ENCODE measurements at places on chromosomes 6 and 20.

DNA sequence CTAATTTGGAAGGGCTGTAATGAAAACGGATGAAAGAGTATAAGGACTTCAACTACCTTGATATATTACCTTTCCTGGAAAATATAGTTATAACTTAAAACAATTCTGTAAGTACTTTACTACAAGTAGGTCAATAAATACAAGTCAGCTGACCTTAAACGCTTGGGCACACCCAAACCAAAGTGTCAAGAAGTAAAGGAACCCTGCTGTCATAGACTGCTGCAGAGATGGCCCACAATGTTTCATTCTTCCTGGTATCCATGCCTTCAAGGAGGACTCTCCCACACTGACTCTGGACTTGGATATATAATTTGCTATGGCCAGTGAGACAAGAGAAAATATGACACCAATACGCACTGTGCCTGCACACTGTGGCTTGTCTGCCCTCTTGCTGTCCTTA lies 132.0 kb downstream of the LAMP5 start:
- no peak for DNase-seq

DNA sequence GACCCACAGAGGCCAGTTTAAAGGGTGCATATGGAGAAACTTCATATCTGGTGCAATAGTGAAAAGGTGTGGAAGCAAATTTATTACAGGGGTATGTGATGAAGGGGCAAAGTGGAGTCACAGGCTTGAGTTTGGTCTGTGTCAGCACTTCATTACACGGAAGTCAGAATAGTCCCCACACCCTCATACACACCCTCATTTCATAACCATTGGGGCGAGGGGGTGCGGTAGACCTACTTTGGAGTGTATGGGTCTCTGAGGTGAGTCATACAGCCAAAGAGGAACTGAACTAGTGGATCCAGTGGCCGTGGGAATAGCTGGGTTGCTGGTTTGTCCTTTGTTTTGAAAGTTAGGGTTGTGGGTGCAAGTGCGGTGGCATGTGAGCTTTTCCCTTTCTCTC lies 3.3 kb downstream of the TM9SF4 start:
- peak; percentile 22 for DNase-seq

DNA sequence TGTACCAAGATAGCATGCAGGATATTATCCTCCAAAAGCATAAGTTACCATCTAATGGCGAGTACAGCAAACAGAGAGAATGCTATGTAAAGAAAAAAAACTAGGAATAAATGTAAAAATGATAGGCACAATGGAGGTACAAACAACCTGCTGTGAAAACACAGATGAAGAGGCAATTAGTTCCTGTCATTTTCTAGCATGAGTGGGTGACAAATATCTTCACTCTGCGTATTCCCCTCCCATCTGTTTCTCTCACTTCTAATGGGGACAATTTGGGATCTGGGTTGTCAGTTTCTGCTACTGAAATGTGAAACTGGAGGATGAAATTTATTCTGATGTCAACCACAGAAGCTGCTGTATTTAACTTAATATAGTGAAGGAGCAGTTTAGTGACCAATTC lies 11.7 kb upstream of the PTPRK start:
- no peak for DNase-seq

GRCh38 chr20:17558154-17558940 lies 11.5 kb upstream of the DSTN start:
- peak; percentile 56 for DNase-seq

DNA sequence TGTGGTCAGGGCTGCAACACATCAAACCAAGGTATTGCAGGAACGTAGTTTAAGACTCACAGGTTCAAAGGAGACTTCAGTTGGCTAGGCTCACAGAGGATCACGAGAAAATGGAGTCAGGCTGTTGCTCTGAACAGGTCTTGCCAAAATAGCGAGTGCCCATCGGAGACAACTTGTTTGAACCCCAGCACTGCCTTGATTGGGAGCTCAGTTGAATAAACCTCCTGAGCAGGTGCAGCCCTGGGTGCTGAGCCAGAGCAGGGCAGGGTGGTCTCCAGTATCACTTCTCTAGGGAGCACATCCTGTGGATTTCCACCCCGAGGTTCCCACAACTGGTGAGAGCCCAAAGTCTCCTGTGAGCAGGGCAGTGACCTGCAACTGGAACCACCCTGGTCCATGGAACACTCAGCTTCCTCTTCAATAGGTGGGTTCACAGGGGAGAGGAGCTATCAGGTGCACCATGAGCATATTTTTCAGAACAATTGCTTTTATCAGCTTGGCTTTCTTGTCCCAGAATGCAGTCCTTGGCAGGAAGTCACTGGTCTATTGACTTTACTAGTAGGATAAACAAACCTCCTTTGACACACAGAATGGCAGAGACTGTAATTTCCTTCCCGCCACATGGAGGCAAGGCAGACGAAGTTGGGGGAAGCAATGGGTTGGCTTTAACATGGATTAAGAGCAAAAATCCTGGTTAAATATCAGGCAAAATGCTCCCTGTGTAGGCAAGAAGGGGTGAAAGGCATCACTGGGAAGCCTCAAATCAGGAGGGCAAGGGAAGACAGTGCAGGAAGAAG lies 267.7 kb upstream of the FOXQ1 start:
- no peak for DNase-seq

DNA sequence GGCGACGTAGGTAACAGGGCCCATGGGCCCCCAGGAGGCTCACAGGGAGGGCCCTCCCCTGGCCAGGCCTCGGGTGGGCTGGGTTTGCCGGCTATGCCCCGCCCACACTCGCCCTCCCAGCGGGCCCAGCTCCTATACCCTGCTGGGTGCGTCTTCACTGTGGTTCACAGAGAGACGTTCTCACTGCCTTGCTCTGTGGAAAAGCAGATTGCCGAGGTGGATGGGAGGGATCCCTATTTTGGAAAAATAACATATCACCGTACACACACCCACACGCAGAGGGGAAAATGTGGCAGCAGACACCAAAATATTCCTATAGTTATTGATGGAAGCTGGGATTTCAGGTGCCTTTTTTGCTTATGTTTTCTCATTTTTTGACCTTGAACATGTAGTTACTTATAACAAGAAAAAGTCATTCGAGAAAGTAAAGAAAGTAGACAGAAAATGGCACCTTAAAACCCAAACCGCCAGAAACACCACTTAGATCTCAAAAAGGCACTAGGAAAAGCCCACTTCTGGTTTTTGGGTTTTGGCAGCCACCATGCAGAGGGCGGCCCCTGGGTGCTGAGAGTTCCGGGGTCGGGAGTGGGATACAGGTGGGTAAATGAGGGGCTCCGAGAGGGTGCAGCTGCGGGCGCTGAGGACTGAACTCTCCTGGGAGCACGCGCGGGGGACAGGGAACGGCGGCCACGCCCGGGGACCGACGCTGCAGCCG lies 49.4 kb downstream of the TMEM242 start:
- peak; percentile 75 for DNase-seq

GRCh38 chr6:158831571-158831970 lies 12.4 kb upstream of the EZR start:
- DNase-seq: peak; percentile 86

- DNase-seq: peak; percentile 91
Observed at GRCh38 chr6:4687989-4688947, 87.9 kb upstream of the CDYL start.

GRCh38 chr6:166579237-166579850 lies 7.1 kb downstream of the RAMACL start:
- DNase-seq: no peak

DNA sequence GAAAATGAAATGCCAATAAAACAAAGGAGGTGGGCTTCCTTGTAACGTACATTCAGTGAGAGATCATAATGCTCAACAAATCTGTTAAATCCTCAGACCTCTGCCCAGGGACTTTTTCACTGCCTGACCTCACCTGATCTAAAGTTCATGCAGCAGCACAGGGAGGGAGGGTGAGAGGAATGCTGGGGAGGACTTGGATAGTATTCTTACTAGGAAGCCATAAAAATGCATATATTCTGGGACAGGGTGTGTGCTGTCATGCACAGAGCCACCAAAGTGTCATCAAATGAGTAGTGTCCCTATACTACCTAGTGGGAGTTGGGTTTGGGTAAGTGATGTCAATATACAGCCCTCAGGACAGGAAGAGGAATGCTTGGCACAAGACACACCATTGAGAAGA lies 32.6 kb downstream of the CLIC5 start:
- DNase-seq: peak; percentile 42

DNA sequence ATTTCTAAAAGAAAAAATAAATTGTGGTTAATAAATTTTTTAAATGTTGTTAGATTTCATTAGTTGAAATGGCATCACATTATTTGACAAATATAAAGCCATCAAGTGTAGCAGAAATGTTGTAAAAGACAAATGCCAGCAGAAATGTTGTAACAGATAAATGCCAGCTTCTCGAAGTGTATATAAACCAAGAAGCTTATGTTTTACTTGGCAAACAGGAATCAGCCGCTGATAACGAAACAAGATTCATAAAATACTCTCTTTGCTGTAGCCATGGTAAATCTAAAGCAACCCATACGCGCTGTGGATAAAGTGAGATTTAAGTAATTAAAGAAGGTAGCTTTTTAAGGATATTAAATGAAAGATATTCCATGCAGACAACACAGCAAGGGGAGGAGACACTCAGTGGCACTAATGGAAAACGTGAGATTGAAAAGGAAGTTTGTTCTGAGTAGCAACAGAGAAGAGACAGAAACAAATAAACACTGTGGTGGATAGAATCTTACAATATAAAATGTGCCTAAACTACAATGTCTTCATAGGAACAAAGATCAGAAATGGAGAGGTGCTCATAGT lies 29.6 kb downstream of the BTBD9 start:
- DNase-seq: no peak

GRCh38 chr20:39458452-39458851 lies 496.3 kb downstream of the DHX35 start:
- DNase-seq: no peak

DNA sequence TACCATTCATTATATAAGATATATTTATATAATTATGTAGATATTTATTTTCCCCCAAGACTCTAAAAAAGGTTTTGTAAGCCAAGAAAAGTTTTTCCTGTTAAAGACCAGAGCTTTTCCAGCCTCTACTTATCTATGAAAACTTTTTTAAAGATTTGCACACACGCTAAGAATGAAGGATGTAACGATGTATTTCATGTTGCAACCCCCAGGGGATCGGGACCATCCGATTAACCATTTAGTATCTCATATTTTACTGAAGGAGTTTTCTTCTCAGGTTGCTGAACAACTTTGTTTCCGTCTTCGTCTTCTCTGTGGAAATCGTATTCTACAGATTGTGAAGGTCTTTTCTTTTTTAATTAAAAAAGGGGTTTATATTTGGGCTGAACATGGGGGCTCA lies 70.0 kb upstream of the SASH1 start:
- DNase-seq: peak; percentile 38

GRCh38 chr6:119326291-119327005 lies 23.1 kb downstream of the MAN1A1 start:
- DNase-seq: no peak

DNA sequence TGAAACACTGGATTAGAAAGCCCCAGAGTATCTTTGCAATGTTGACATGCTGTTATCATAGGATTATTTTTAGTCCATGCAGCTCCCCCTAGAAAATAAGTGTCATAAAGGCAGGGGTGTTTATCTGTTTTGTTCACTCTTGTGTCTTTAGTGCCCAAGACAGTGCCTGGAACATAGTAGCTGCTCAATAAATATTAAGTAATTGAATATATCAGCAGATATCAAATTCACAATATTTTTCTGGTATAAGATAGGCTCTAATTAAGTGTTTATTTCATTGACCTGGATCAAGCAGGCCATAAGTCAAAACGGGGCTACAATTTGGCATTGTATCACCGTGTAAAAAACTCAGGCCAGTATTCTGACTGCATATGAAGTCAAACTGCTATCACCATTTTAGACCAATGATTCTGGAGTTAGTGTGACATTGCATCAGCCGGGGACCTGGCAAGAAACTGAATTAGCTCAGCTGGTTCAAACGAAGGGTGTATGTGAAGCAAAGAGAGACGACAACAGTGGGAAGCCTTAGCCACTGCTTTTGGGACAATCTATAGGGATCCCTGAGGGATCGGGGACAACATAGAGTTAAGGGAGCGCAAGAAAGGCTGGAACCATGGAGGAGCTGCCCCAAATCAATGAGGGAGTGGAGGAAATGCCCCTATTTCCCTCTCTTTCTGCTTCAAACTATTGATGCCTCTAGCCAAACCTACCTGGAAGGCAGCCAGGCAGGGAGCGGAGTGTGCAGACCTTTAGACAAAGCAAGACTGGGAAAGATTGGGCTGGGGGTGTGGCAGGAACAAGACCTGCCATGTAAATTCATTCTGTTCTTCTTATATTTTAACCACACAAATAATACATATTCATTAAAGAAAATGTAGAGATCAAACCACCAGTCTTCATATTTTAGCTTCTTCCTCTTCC lies 112.2 kb downstream of the PLEKHG1 start:
- DNase-seq: no peak

- no peak for DNase-seq
Observed at GRCh38 chr20:53309515-53309914, 284.1 kb downstream of the ZNF217 start.

DNA sequence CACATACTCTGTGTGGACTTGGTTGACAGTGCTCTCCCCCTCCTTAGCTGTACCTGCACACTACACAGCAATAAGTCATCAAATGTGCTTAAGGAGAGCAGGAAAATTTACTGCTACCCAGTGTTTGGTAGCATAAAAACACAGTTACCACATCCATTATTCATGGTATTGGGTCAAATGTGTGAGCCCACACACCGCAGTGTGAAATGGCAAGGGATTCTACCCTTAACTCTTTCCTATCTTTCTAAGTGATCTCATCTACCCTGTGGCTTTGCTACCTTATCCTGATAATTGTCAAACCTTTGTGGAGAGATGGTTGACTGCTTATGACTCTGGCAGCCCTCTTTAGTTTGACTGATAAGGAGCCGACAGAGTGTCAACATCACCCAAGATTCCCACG lies 47.6 kb downstream of the STX11 start:
- DNase-seq: peak; percentile 85

DNA sequence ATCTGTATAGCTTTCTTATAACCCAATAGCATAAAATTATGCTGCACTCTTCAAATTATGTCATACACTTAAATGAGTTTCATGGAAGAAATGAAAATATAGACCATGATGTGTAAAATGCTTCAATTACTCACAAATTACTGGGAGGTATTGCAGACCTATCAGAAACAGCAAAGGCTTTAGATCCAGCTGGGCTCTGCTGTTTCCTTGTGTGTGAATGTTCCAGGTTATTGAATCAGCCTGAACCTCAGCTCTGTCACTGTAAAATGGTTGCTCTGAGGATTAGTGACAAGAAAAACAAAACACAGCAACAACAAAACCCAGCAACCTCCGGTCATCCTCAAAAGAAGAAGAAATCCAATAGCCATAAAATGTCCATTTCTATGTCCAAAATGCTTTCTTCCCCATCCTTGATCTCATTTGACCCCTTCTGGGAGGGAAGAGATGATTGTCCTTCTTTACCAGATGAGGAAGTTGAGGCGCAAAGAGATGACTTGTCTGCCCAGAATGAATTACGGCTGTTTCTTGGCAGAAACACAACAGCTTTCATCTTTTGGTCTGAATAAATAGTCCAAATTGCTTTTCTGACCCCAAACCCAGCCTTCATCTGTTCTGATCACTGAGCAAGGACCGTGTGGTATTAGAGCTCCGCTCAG lies 42.2 kb upstream of the TGM6 start:
- DNase-seq: no peak

DNA sequence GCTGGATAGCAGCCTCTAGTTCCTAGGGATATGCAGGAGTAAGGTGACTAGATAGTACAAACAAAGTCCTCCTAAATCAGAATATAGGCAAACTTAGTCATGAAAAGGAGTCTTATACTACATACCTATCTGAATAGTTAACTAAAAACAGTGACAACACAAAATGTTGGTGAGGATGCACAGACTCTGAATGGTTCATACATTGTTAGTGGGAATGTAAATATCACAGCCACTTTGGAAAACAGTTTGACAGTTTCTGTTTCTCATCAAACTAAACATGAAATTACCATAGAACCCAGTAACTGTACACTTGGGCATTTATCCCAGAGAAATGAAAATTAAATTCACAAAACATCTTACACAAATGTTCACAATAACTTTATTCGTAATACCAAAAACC lies 17.2 kb downstream of the NFS1 start:
- no peak for DNase-seq
